ENCODE measurements at places on chromosomes 1 and 21.

DNA sequence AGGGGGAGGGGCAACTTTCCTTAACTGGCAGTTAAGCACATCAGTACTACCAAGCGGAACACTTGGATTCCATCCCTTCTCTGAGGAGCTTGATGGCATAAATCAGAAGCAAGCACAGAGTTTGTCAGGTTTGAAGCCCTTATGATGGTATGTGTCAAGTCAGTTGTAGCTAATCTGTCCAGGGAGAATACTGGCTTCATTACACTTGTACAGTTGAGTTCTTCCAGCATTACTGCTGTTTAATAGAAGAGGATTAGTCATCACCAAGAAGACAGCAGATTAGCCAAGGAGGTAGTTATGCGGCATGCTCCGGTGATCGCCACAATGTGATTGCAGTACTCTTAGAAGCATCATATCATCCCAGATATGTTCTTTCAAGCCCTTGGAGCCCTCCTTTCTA lies 2.1 kb upstream of the TDRD5 start:
- no peak for DNase-seq

- DNase-seq, result no peak
Measured at GRCh38 chr1:40694353-40694874, 2.9 kb downstream of the NFYC start.

- DNase-seq, result no peak
Measured at GRCh38 chr1:21624571-21625389, 44.4 kb downstream of the RAP1GAP start.

GRCh38 chr1:88935522-88936222 lies 44.3 kb upstream of the GTF2B start:
- DNase-seq, result no peak

DNA sequence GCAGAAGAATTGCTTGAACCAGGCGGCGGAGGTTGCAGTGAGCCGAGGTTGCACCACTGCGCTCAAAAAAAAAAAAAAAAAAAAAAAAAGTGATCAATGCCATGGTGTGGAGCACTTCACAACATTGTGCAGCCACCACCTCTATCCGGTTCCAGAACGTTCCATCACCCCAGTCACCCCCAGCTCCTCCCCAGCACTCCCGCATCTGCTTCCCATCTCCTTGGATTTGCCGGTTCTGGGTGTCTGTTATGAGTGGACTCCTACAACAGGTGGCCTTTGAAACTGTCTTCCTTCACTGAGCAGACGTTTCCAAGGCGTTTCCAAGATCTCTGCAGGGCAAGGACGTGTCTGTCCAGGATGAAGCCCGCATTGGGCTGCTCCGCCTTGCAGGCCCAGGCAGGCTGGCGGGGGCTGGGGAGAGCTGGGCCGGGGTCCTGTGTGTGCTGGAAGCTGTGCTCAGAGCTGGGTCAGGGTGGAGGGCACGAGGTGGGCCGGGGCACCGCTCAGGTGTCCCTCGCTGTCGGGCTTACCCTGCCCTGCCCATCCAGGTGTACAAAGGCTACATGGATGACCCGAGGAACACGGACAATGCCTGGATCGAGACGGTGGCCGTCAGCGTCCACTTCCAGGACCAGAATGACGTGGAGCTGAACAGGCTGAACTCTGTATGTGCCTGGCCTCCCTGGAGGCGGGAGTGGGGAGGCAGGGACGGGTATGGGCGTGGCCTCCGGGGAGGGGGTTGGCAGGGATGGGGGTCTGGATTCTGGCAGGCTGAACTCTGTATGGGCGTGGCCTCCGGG lies 14.9 kb upstream of the LRRC3 start:
- DNase-seq, result no peak

DNA sequence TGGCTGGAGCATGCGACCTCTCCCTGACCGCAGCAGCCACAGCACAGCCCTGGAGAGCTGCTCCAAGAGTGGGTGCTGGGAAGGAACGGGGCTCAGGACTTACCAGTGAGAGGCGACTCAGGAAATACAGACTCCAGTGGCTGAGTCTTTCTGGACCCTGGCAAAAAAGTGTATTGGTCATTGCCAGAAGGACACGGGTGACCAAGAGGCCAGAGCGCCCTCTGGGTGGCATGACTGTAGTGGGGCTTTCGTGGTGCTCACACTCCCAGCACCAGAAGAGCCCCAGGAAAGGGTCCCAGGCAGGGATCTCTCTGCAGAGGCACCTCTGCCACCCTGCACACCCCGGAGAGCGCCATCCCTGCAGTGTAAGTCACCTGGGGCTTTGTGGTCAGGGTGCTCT lies 8.9 kb upstream of the PRDM16 start:
- DNase-seq, result no peak

DNA sequence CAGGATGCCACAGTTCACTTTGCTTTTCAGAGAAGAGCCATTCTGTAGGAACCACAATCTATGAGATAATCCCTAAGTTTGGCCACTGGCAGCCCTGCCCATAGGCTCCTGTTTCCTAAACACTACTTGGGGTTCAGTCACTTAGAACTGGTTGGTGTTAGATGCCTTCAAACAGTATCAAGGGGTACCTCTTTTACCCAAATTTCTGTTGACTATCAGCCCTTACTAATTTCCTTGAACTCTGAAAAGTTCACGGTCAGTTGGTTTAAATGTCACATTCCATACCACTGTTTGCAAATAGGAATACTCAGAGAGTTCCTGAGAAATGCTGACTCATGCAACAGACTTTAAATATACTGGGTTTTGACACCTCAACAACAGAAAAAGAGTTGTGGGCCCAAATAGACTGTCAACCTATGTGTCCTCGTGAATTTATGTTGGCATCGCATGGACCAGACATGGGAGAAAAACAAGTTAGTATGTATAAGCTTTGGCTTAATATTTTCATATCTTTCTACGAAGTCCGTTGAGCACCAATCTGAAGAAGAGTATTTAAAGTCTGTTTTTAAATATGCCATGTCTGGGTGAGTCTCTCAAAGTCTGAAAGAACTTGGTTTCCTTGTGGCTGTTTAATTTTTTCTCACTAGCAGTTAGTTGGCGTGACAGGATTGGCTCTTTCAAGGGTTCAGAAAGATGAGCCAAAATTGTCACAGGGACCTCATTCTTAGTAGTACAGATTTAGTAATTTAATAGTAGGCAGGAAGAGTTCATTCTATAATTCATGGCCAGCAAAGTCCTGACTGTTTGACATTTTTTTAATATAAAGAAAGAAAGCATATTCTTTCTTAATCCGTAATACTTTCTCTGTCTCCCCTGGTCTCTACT lies 56.5 kb upstream of the ZNF326 start:
- DNase-seq, result no peak

GRCh38 chr1:161858271-161858670 lies 92.2 kb downstream of the ATF6 start:
- no peak for DNase-seq

- DNase-seq, result no peak
Measured at GRCh38 chr1:170134521-170134920, 11.2 kb upstream of the NTMT2 start.

DNA sequence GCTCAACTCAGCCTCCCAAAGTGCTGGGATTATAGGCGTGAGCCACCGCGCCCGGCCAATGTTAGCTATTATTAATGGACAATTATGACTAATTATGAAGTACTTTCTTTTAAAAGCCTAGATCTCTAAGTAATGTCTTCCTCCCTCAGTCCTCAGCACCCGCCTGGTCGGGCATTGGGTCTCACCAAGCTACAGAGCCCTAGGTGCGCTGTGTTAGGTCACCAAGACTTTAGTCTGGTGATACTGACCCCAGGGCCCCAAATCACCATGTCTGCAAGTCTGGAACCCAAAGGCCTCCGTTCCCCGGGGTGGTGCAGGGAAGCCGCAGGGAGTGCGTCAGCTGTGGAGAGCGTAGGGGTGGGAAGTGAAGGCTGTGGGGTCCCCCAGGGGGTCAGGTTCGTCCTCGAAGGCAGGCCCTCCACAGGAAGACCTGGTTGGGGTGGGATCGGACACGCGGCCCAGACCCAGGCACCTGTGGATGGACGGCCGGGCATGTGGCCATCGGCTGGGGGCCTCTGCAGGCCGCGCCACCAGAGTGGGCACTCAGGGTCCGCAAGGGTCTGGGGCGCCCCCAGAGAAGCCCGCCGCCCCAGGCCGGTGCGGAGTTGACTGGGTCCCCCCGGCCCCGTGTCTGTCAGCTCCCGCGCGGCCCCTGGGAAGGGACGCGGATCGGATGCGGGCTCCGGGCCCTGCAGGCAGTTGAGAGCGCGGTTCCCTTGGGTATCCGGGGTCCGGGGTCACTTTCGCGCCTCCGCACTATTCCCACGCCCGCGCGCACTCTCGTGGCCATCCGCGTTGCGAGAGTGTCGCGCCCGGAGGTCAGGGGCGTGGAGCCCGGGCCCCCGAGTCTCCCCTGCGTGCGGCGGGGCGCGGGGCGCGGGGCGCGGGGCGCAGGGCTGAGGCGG lies 710 bp upstream of the PDXK start:
- DNase-seq, result no peak

DNA sequence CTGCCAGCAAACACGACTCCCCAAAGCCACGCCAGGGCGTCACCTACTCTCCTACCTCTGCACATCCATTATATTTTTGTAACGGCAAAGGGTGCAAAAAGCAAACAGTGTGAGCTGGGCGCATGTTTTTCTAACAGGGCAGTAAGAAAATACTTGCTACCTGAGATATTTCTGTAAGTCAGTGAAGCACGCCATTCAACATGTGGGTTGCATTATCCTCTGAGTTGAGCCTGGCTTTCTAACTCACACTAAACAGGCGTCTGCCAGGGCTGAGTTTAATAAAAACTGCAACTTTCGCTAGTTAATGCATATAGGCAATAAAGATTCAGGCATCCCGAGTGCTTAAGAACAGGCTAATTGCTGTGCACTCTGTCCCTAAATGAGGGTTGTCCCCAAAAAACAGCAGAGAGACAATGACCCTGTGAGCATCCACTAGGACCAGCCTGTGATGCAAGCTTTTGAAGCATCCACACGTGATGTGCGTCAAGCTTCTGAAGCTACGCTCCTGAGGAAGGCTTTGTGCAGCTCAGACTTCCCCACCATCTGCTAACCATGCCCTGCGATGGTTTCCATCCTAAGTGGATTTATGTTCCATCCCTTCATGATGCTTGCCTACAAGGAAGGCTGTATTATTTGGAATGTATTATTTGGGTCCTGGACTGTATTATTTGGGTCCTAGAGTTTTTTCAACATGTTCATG lies 70.0 kb upstream of the SIM2 start:
- no peak for DNase-seq

- DNase-seq, result no peak
Measured at GRCh38 chr1:19971664-19972063, 7.8 kb downstream of the PLA2G2A start.

DNA sequence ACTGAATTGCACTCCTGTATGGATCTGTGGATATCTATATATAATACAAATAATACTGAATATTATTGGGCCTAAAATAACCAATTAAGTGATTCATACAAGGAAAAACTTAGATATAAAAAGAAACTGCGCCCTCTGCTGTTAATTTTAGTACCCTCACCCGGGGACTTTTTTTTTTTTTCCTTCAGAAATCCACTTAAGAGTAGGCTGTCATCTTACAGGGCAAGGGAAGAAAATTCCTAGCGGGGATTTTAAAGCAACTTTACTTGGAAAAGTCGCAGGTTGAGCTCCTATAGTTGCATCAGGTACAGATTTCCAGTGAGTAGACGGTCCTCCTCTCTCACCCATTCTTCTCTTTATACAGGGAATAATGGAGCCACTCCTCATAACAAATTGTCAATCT lies 1.3 kb downstream of the NTNG1 start:
- DNase-seq, result no peak

- no peak for DNase-seq
Measured at GRCh38 chr1:118147522-118147921, 37.5 kb downstream of the SPAG17 start.

DNA sequence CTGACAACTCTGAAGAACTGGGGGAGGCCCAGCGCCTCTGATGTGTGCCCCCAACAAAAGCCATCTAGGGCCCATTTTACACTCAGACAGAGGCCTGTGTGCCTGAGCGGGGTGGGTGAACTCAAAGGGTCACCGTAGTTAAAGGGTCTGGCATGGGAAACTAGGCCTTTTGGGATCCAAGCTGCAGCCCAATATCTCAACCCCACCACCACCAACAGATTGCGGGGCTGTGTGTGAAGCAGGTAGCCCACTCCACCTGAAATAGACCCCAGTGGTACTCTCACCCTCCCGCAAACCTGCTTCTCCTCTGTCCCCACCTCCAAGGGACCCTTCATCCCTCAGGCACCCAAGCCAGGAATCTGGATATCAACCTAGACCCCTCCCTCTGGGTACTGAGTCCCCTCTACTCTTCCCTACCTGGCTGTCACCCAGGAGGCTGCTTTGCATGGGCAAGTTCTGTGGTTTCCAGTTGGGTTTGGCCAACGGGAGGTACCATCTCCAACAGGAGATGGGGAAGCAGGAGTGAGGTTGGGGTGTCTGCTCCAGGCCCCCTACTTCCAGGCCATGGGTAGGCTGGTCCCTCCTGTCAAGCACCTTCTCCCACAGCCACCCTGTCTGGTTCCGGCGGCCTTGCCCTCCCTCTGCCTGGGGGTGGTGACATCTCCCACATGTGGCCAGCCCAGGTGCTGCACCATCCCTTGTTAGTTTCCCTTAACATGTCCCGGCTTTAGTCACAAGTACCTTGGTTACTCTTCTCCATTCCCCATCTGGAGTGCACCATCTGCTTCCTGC lies 35.2 kb upstream of the LRP8 start:
- peak; percentile 14 for DNase-seq

DNA sequence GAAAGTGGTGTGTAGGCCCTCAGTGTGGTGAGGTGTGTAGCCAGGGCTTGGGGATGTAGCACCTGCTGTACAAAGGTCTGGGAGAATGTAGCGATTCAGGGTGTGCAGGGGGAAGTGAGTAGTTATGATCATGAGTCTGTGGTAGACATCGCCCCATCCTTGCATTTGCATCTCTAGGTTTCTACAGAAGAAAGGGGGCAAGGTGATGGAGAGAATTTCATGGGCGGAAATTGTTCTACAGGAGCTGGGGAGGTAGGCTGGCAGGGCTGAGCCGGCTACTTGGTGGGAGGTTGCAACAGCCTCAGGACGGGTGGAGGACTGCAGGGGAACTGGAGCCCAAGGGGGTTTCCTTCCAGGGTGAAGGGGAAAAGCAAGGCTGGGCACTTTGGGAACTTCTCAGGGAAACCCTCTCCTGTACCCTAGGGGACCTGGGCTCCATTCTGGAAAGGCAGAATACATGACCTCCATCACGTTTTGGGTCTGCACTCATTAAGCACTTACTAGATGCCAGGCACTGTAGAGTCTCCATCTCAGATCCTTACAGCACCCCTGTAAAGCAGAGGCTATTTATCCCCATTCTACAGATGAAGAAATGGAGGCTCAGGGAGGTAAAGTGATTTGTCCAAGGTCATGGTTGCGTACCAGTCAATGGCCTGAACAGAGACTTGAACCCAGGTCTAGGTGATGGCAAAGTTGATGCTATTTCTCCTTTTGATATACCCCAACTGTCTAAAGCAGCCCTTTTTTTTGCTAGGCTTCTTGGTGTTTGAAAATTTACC lies 14.5 kb upstream of the TNFRSF1B start:
- DNase-seq, result no peak

GRCh38 chr1:11868331-11868980 lies 9.7 kb upstream of the NPPB start:
- no peak for DNase-seq

- DNase-seq, result no peak
Measured at GRCh38 chr1:7069931-7070330, 284.7 kb downstream of the CAMTA1 start.
